ENCODE measurements at places on chromosomes 11 and 22. TPM values are rescaled to one million over a fixed set of nuclear protein-coding genes. Genes with fewer than 3 reads are reported as not detected.
A peak's percentile ranks its signal among the peaks of the same experiment; 100 is the strongest.

The OVOL1 gene
- total RNA-seq: not detected

The WNT7B gene
- total RNA-seq: under 0.01 TPM

DNA sequence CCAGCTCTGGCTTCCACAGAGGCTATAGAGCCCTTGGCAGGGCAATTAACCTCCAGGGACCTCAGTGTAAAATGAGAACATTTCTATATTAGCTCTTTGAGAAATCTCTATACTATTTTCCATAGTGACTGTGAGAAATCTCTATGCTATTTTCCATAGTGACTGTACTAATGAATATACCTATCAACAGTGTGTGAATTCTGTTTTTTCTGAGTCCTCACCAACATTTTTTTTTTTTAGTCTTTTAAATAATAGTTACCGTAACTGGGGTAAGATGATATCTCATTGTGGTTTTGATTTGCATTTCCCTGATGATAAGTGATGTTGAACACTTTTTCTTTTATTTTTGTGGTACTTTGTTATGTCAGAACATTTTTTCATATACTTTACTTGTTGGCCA, 7.0 kb upstream of the MTNR1B start:
- DNase-seq: peak; percentile 71

DNA sequence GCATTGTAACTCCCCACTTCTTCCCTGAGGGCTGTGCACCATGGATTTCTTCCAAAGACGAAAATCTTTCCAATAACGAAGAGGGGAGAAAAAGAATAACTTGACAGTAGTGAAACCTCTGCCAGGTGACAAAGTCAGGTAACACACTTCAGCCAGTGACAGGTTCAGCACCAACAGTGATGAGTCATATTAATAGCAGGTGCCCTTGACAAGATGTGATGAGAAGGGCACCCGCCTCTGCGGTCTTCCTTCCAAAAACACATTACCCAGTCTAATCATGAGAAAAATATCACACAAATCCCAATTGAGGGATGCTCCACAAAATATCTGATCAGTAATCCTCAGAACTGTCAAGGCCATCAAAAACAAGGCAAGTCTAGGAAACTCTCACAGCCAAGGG, 157.8 kb downstream of the EFCAB6 start:
- no peak for DNase-seq

DNA sequence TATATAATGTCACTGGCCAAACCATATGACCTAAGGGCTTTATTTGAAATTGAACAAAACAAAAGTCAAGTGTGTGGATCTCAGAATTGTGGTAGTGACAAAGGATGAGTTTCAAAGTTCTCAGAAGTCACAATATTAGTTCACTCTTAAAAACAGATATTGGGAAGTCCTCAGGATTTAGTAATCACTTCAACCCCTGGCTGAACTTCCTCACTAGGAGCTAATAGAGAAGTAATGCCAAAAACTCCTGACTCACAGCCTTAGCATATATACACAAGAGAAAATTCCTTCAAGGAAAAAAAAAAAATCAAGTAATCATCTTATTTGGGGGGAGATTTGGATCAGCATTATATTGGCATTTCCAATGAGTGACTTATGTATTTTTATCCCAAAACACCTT, 75.6 kb upstream of the APOA1 start:
- DNase-seq: peak; percentile 84

GRCh38 chr22:26549902-26550497, 37.7 kb upstream of the TFIP11 start:
- peak; percentile 50 for DNase-seq

GRCh38 chr22:44548981-44549380, 50.9 kb upstream of the RTL6 start:
- DNase-seq: no peak

DNA sequence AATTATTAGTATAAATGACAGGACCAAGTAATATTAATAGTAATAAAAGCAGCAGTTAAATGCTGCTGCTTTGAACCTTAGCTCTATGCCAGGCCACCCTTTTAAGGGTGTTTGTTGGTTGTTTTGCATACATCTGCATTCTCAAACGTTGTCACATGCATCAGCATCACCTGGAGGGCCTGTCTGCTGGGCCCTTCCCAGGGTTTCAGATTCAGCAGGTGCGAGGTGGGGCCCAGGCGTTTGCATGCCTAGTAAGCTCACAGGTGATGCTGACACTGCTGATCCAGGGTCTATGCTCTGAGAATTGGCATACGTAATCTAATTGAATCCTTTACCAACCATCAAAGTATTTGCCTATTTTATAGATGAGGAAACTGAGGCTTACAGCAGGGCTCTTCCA, 246.5 kb downstream of the CADM1 start:
- DNase-seq: no peak

DNA sequence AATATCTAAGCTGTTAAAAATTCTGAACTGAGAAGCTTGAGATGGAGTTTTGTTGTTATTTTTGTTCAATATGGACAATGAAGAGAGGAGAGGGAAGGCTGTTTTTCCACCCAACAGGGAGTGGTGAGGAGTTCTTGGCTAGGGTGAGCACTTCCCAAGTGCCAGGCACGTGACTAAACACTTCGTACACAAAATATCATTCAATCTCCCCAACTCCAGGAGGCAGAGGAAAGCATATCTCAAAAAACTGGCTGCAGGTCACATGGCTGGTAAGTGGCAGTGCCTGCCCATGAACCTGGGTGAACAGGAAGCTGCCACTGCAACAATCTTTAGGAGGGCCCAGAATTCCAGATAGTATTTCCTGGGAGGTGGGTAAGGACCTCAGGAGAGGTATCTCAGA, 11.6 kb downstream of the ELF5 start:
- no peak for DNase-seq

DNA sequence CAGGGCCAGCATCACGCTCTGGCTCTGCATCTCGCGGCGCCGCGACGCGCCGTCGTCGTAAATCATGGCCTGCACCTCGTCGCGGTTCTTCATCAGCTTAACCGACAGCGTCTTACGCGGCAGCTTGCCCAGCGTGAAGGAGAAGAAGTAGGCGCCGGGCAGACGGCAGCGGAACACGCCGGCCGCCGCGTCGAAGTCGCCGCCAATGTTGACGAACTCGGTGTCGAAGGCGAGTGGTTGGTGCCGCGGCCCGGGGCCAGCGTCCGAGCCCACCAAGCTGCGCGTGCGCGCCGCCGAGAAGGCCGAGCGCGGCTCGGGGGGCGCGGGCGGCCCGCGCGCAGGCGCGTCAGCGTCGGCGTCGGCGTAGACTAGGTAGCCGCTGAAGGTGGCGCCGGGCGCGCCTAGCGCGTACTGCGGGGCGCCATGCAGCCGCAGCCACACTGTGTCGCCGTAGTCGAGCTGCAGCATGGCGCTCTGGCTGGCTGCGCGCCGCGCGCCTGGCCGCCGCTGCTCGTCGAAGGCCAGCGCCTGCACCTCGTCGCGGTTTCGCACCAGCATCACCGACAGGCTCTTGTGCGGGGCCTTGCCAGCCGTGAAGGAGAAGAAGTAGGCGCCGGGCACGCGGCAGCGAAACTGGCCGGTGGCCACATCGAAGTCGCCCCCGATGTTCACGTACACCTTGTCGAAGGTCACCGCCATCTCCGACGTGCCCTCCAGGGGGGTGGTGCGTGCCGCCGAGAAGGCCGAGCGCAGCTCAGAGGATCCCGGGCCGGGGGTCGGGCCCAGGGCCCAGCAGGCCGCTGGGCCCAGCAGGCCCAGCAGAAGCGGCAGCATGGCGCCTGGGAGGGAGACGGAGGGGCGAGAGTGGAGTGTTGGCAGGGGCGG, 3.7 kb downstream of the FAM180B start:
- no peak for DNase-seq

- peak; percentile 34 for DNase-seq
Observed at GRCh38 chr11:27532652-27533325, 26.2 kb upstream of the LIN7C start.
